Keratinocyte (primary cell): ENCODE measurements at places on chromosomes 11 and 22. TPM values are rescaled to one million over a fixed set of nuclear protein-coding genes. Genes with fewer than 3 reads are reported as not detected.

The P4HA3 gene
- polyA plus RNA-seq: 0.09 to 0.41 TPM (median 0.14 TPM) in 3 replicates

The KCNE3 gene
- polyA plus RNA-seq: not detected in 3 replicates

The TBX1 gene
- 0.10 TPM in 1 of 3 replicates, not detected in the others for polyA plus RNA-seq

The KIAA0930 gene
- polyA plus RNA-seq: 115 to 163 TPM (median 140 TPM) in 3 replicates

The CST6 gene
- 1.4 to 2.3 TPM (median 1.7 TPM) in 3 replicates for polyA plus RNA-seq

DNA sequence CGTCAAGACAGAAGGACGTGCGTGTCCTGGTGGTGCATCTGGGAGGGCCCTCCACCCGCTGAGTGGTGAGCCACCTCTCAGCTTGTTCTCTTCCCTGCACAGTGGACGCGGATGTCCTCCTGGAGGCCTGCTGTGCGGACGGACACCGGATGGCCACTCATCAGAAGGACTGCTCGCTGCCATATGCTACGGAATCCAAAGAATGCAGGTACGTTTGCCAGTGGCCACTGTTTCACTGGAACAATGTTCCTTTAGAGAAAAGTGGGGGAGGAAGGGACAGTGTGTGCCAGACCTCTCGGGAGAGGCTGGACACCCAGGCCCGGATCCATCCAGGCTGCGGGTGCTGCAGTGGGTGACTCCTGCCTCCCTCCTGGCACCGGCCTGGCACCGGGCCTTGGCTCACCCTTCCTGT, 15.9 kb downstream of the FBLN1 start:
- no peak overlapping the region for H3K27ac ChIP-seq
- no peak overlapping the region for H3K4me3 ChIP-seq
- no peak for DNase-seq

DNA sequence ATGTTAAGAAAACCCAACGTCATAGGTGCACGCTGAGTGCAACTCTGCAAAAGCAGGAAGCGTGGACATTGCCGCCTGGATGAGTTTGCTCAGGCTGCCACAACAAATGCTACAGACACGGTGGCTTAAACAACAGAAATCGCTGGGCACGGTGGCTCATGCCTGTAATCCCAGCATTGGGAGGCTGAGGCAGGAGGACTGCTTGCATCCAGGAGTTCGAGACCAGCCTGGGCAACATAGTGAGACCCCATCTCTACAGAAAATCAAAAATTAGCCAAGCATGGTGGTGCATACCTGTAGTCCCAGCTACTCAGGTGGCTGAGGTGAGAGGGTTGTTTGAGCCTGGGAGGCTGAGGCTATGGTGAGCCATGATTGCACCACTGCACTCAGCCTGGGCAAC, 13.4 kb upstream of the PGA3 start:
- no peaks in the 10 kb centered on the region for H3K36me3 ChIP-seq
- H3K27me3 ChIP-seq: peaks cover 4% of the 10 kb centered on the region
- no peaks in the 10 kb centered on the region for H3K4me1 ChIP-seq
- H3K4me3 ChIP-seq: no peak overlapping the region

DNA sequence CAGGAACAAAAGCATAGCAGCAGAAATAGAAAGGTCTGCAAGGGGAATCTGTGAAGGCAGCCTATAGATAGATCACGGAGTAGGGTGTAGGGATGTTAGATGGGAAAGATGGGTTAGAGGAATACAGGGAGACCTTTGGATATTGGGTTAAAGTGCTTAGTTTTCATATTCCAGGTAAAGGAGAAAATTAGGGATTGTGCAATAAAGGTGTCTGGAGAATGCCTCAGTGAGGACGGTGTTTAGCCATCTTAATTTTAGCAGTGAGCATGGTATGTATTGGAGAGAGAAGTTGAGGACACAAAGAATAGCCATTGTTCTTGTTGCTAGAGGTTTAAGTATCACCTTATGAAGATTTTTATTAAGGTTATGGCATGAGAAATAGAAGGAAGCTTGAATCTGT, 17.7 kb downstream of the GAS2 start:
- DNase-seq: no peak
- H3K4me1 ChIP-seq: no peaks in the 10 kb centered on the region
- H3K4me3 ChIP-seq: no peak overlapping the region
- H3K27ac ChIP-seq: no peak overlapping the region
- H3K27me3 ChIP-seq: no peaks in the 10 kb centered on the region

DNA sequence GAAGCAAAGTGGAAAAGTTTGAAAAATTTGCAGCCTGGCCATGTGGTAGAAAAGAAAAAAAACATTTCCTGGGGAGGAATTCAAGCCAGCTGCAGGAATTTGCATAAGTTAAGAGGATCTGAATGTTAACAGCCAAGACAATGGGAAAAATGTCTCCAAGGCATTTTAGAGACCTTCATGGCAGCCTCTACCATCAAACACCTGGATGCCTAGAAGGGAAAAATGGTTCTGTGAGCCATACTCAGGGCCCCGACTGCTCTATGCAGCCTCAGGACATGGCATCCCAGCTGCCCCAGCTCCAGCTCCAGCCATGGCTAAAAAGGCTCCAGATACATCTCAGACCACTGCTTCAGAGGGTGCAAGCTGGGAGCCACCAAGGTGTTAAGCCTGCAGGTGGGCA, 149.1 kb upstream of the SOX6 start:
- H3K4me1 ChIP-seq: peaks cover 2% of the 10 kb centered on the region
- no peak overlapping the region for H3K4me3 ChIP-seq
- H3K27me3 ChIP-seq: no peaks in the 10 kb centered on the region
- no peak for DNase-seq
- no peaks in the 10 kb centered on the region for H3K36me3 ChIP-seq

GRCh38 chr22:32329202-32329645, 28.4 kb upstream of the RFPL3 start:
- H3K36me3 ChIP-seq: no peaks in the 10 kb centered on the region
- H3K4me1 ChIP-seq: no peaks in the 10 kb centered on the region
- H3K27me3 ChIP-seq: no peaks in the 10 kb centered on the region
- H3K4me3 ChIP-seq: no peak overlapping the region
- DNase-seq: no peak
